ENCODE measurements at places on chromosomes 2 and 18. TPM values are rescaled to one million over a fixed set of nuclear protein-coding genes. Genes with fewer than 3 reads are reported as not detected.

The CHRND gene
- not detected for total RNA-seq

The HTR2B gene
- not detected for total RNA-seq

The ANKRD30BL gene
- not detected for total RNA-seq

The SLC11A1 gene
- total RNA-seq, result 0.33 TPM

The VAMP5 gene
- total RNA-seq, result 10.4 TPM

The DSG1 gene
- total RNA-seq, result not detected

The GTF2A1L gene
- total RNA-seq, result not detected

The MYOM1 gene
- total RNA-seq, result 0.13 TPM

The ITPRIPL1 gene
- not detected for total RNA-seq

The C2orf72 gene
- 2.1 TPM for total RNA-seq

The DLX1 gene
- total RNA-seq, result 0.18 TPM

The ASAP2 gene
- 27.0 TPM for total RNA-seq

The LBX2 gene
- total RNA-seq, result 4.8 TPM

The IL36A gene
- not detected for total RNA-seq

The TGFA gene
- total RNA-seq, result 43.3 TPM

The KCNIP3 gene
- 1.1 TPM for total RNA-seq

The SERPINB11 gene
- not detected for total RNA-seq

The CPS1 gene
- total RNA-seq, result not detected

The TBR1 gene
- not detected for total RNA-seq

The RNF152 gene
- not detected for total RNA-seq

The GBX2 gene
- total RNA-seq, result not detected

The CRACDL gene
- 7.6 TPM for total RNA-seq

The PLEKHH2 gene
- 3.8 TPM for total RNA-seq

The MMADHC gene
- total RNA-seq, result 69.4 TPM

The ASXL2 gene
- total RNA-seq, result 9.3 TPM

The UGT1A4 gene
- 3.9 TPM for total RNA-seq

The SNORC gene
- total RNA-seq, result 4.9 TPM

The OTOF gene
- total RNA-seq, result not detected

The MBD5 gene
- total RNA-seq, result 9.2 TPM

The MLPH gene
- 67.8 TPM for total RNA-seq

The SDC1 gene
- 307 TPM for total RNA-seq

The CHN1 gene
- total RNA-seq, result not detected

The MYL1 gene
- not detected for total RNA-seq

The SH3BP4 gene
- total RNA-seq, result 44.5 TPM

The TUBA3D gene
- total RNA-seq, result not detected

The BOLL gene
- total RNA-seq, result not detected

The POLR1A gene
- 23.8 TPM for total RNA-seq

The CXCR4 gene
- total RNA-seq, result 4.9 TPM

The SLC8A1 gene
- total RNA-seq, result 0.10 TPM

The ERMN gene
- total RNA-seq, result not detected

The REG3G gene
- not detected for total RNA-seq

The GALNT14 gene
- 68.4 TPM for total RNA-seq

The RGPD3 gene
- 0.03 TPM for total RNA-seq

The SESTD1 gene
- 7.0 TPM for total RNA-seq

The ST6GAL2 gene
- not detected for total RNA-seq

The TMEM169 gene
- 0.08 TPM for total RNA-seq

The INO80D gene
- total RNA-seq, result 5.1 TPM

The CYTIP gene
- 0.08 TPM for total RNA-seq

The SATB2 gene
- total RNA-seq, result 0.18 TPM

The CD226 gene
- total RNA-seq, result not detected

The REG3A gene
- total RNA-seq, result not detected
